Chondrocyte (in vitro differentiated cells): ENCODE measurements at places on chromosomes 3 and 15. TPM values are rescaled to one million over a fixed set of nuclear protein-coding genes. Genes with fewer than 3 reads are reported as not detected.

DNA sequence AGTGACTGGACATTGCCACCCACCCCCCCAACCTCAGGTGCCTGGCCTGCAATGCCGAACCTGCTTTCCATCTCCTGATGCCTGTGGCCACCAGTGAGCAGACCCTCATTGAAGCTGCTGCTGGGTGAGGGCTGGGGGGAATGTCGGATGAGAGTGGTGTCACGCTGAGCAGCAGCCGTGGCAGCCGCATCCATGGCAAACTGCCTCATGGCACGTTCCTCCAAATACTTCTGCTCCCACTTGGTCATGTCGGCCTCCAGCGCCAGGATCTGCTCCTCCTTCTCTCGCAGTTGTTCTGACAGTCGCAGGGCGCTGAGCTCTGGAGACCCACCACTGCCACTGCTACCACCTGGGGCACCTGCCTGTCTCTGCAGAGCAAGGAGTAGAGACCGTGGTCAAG, 14.2 kb downstream of the AMOTL2 start:
- peak overlapping the region; percentile 28 for H3K4me3 ChIP-seq
- H3K4me1 ChIP-seq = peaks cover 95% of the 10 kb centered on the region
- DNase-seq = peak; percentile 82
- H3K36me3 ChIP-seq = peaks cover 56% of the 10 kb centered on the region
- peak overlapping the region; percentile 96 for H3K27ac ChIP-seq

GRCh38 chr3:48614044-48614443, 4.6 kb upstream of the UQCRC1 start:
- DNase-seq = no peak
- H3K4me1 ChIP-seq = peaks cover 36% of the 10 kb centered on the region
- H3K4me3 ChIP-seq = no peak overlapping the region
- peaks cover 7% of the 10 kb centered on the region for H3K36me3 ChIP-seq
- H3K27me3 ChIP-seq = no peaks in the 10 kb centered on the region

DNA sequence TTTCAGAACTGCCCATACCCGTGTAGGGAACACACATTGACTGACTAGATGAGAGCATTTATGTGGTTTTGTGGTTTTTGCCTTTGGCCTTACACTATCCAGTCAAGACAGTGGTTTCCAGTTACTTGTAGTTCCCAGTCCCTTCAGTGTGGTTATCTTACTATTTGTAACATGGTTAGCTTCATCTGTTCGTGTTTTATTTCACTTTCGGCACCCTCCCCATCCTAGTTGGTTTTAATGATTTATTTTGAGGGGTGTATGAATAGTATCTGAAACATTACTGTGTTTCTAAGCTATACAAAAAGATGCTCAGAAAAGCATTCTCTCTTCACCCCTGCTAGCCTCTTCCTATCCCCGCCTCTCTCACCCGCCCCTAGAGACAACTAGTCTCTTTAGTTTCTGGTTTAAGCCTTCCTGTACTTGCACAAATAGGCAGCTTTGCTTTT, 14.1 kb downstream of the LYSMD4 start:
- H3K4me3 ChIP-seq = no peak overlapping the region
- H3K4me1 ChIP-seq = peaks cover 65% of the 10 kb centered on the region
- H3K27me3 ChIP-seq = no peaks in the 10 kb centered on the region
- no peak for DNase-seq
- H3K27ac ChIP-seq = no peak overlapping the region

DNA sequence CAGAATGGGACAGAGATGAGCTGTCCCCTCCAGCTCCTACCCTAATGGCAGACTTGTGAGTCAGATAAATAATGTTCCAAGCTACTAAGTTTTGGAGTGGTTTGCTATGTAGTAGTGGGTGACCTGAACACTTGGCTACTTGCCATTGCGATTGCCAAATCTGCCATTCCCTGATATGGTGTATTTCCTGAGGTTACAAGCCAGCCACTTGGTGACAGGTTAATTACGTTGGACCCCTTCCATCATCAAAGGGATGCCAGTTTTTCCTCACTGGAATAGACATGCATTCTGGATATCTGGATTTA, 33.6 kb downstream of the MORF4L1 start:
- no peak for DNase-seq
- no peaks in the 10 kb centered on the region for H3K27me3 ChIP-seq
- peaks cover 60% of the 10 kb centered on the region for H3K36me3 ChIP-seq
- H3K27ac ChIP-seq = peak overlapping the region; percentile 69
- H3K4me3 ChIP-seq = no peak overlapping the region

DNA sequence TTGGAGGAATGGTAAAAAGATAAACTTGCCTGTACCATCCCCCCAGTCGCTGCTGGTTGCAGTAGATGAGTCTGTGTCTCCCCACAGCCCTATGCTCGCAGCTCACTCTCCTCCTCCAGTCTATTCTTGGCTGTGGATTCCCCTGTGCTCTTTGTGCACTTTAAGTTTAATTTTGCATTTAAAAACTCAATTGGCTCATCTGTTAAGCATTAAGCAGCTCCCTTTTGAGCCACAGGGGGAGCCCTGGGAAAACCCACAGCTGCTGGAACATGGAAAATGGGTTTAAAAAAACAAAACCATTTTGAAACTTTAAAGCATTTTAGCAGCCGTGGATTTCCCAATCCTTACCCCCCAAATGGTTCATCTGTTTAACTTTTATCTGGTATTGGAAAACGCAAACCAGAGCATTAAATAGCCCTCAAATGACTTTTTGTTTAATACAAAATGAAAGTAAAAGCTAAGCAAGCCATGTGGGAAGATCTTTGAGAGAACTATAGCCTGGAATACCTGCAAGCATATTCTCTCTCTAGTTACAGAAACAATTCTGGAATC, 536.9 kb downstream of the ZIC1 start:
- H3K4me1 ChIP-seq = peaks cover 36% of the 10 kb centered on the region
- H3K4me3 ChIP-seq = peak overlapping the region; percentile 37
- no peaks in the 10 kb centered on the region for H3K27me3 ChIP-seq
- H3K27ac ChIP-seq = peak overlapping the region; percentile 68
- DNase-seq = no peak

GRCh38 chr15:92584105-92584504, 71.5 kb downstream of the FAM174B start:
- peaks cover 49% of the 10 kb centered on the region for H3K27me3 ChIP-seq
- H3K36me3 ChIP-seq = no peaks in the 10 kb centered on the region
- DNase-seq = no peak
- no peak overlapping the region for H3K4me3 ChIP-seq

GRCh38 chr3:50642382-50642781, 25.4 kb downstream of the MAPKAPK3 start:
- no peaks in the 10 kb centered on the region for H3K27me3 ChIP-seq
- H3K4me3 ChIP-seq = no peak overlapping the region
- DNase-seq = no peak
- H3K36me3 ChIP-seq = peaks cover 8% of the 10 kb centered on the region

GRCh38 chr3:152350139-152350538, 81.4 kb downstream of the MBNL1 start:
- H3K4me1 ChIP-seq = peaks cover 28% of the 10 kb centered on the region
- H3K4me3 ChIP-seq = no peak overlapping the region
- H3K36me3 ChIP-seq = peaks cover 2% of the 10 kb centered on the region
- no peak for DNase-seq

- no peaks in the 10 kb centered on the region for H3K27me3 ChIP-seq
- peak overlapping the region; percentile 82 for H3K4me3 ChIP-seq
Measured at GRCh38 chr3:51391566-51392354, 675 bp downstream of the RBM15B start.

DNA sequence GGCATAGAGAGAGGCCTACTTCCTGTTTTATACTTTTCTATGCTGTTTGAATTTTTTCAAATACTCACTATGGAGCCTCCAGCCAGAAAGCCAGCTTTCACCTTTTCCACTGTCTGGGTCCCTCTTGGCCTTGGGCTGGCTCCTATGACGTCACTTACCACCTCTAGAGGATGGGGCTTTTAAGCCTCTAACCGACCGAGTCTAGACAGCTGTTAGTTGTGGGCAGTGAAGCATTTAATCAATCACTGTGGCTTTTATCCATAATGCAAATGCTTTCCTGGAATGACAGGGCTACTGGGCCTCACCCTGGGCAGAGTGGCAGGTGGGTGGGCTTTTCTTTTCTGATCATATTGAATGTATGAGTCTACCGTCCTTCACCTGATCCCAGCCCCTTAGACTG, 61.9 kb downstream of the LRRK1 start:
- peaks cover 10% of the 10 kb centered on the region for H3K36me3 ChIP-seq
- H3K4me3 ChIP-seq = no peak overlapping the region
- DNase-seq = no peak
- H3K27ac ChIP-seq = no peak overlapping the region
- H3K4me1 ChIP-seq = no peaks in the 10 kb centered on the region

DNA sequence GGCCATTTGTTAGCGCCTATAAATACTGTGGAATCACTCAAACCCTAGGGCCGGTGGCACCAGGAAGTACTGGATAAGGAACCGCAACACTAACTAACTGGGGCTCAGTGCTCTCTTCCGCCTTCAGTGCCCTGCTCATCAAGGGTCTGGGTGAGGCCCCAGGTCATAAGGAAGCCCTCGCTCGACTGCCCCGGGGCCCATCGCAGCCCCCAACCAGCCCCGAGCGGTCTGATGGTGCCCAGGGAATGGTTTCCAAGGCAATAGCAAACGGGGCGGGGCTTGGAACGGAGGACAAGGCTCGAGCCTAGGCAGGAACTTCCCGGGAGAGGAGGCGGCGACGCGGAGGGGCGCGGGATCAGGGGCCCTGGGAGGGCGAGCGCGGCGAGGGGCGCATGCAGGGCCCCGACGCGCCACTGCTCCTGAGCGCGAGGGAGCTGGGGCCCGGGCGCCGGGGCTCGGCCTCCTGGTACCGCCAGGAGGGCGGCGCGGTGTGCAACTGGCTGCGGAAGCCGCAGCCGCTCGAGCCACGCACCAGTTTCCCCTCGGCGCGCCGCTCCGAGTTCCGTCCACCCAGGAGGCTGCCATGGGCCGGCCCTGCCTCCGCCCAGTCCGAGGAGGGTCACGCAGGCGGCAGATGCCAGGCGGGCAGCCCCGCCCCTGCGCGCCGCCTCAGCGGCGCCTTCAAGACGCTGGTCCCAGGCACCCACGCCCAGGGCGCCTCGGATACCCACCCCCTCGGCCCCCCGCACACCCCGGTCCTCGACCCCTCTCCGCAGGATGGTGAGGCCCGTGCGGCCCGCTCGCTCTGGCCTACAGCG, at the start of gene TTLL3:
TSS of gene TTLL3 (plus strand) at position 648 of the 818 bp plus-strand sequence. CDS start 400 bp downstream, outside the sequence.
- H3K4me3 ChIP-seq = peak within 1 kb of the TSS; percentile 81
- H3K4me1 ChIP-seq = peaks cover 35% of the 10 kb centered on the region
- peak within 1 kb of the TSS; percentile 95 for H3K27ac ChIP-seq
- DNase-seq = no peak
- no peaks in the 10 kb centered on the region for H3K27me3 ChIP-seq

DNA sequence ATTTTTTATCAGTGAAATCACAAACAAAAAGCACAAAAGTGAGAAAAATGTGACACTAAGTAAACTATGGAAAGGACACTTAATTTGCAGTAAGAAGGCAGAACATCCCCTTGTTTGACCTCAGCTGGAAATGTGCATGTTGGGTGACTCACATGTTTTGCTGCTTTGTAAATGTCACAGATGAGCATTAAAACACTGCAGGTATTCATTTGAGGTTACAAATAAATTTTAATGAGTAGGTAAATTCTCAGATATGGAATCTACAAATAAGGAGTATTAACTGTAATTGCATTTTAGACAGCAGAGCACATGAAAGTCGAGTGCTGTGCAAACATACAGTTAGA, 20.3 kb downstream of the CHMP2B start:
- H3K4me1 ChIP-seq = no peaks in the 10 kb centered on the region
- H3K4me3 ChIP-seq = no peak overlapping the region
- H3K36me3 ChIP-seq = peaks cover 15% of the 10 kb centered on the region
- DNase-seq = no peak
- no peaks in the 10 kb centered on the region for H3K27me3 ChIP-seq

DNA sequence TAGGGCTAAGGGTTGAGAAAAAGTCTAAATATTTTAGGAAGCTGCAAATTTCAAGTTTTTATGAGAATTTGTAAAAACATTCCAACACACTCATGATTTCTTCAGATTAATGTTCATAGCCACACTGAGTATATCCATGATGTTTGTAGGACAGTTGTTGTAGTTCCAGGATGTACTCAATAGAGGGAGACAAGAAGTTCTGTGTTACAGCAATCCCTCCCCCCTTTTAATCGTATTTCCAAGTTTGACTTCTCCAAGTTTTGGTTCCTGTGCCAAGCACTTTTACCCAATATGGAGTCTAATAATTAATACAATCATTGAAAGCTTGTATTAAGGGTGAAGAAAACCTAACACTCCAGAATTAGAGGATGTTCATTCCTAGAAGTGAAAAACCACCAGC, 143.4 kb downstream of the FEZF2 start:
- peaks cover 9% of the 10 kb centered on the region for H3K4me1 ChIP-seq
- H3K27ac ChIP-seq = no peak overlapping the region
- peaks cover 2% of the 10 kb centered on the region for H3K36me3 ChIP-seq

- no peak overlapping the region for H3K4me3 ChIP-seq
- no peaks in the 10 kb centered on the region for H3K27me3 ChIP-seq
- H3K4me1 ChIP-seq = no peaks in the 10 kb centered on the region
Measured at GRCh38 chr15:49605588-49605987, 15.0 kb downstream of the FAM227B start.

DNA sequence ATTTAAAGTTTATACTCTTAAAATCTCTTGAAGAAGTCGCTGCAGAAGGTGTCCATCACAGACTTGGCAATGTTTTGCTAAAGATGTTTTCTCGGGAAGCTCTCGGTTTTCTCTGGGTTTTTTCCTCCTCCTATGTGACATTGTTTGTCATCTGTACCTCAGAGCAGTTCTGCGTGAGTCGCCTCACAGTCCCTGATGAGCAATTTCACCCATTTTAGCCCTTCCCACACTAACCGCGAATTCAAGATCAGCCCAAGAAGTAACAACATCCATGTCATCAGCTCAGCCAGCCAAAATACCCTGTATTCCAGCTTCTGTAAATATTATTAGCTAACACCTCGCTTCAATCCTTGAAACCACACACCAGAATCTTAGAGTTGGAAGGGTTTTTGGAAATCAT, 224.3 kb upstream of the SETMAR start:
- no peak overlapping the region for H3K27ac ChIP-seq
- no peaks in the 10 kb centered on the region for H3K36me3 ChIP-seq
- peaks cover 2% of the 10 kb centered on the region for H3K27me3 ChIP-seq
- DNase-seq = no peak
- H3K4me3 ChIP-seq = no peak overlapping the region

GRCh38 chr3:87225659-87226058, 1.4 kb upstream of the CHMP2B start:
- peaks cover 2% of the 10 kb centered on the region for H3K36me3 ChIP-seq
- H3K27ac ChIP-seq = no peak overlapping the region
- H3K4me1 ChIP-seq = peaks cover 26% of the 10 kb centered on the region
- DNase-seq = no peak
- H3K4me3 ChIP-seq = no peak overlapping the region

DNA sequence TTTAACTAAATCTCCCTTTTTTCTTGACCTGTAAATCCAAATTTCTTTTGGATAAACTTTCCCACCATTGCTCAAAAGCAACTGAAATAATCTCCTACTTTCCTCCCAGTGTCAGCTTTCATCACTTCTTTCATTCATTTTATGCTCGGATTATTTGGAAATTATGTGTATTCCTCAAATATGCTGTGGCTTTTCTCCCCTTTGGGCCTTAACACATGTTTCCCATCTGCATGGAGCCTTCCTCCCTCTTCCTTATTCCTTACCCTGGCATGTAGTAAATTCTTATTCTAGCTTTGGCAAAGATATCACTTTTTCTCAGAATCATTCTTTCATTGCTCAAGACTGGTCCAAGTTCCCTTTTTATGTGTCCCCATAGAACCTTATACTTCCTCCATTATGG, 41.8 kb upstream of the TUSC7 start:
- no peaks in the 10 kb centered on the region for H3K36me3 ChIP-seq
- no peak for DNase-seq
- no peaks in the 10 kb centered on the region for H3K4me1 ChIP-seq

- H3K27ac ChIP-seq = no peak overlapping the region
- H3K4me1 ChIP-seq = peaks cover 4% of the 10 kb centered on the region
- no peak overlapping the region for H3K4me3 ChIP-seq
- H3K36me3 ChIP-seq = no peaks in the 10 kb centered on the region
- no peaks in the 10 kb centered on the region for H3K27me3 ChIP-seq
Measured at GRCh38 chr3:179265875-179266274, 15.0 kb upstream of the KCNMB3 start.

The ARHGAP11A gene
- total RNA-seq = 14.5 to 16.3 TPM (median 14.7 TPM) in 3 replicates

The KIF15 gene
- 2.2 to 2.7 TPM (median 2.5 TPM) in 3 replicates for total RNA-seq

The KNG1 gene
- total RNA-seq = not detected in 3 replicates

The HRG gene
- total RNA-seq = not detected in 3 replicates
